ENCODE measurements at places on chromosomes 16 and 17.

DNA sequence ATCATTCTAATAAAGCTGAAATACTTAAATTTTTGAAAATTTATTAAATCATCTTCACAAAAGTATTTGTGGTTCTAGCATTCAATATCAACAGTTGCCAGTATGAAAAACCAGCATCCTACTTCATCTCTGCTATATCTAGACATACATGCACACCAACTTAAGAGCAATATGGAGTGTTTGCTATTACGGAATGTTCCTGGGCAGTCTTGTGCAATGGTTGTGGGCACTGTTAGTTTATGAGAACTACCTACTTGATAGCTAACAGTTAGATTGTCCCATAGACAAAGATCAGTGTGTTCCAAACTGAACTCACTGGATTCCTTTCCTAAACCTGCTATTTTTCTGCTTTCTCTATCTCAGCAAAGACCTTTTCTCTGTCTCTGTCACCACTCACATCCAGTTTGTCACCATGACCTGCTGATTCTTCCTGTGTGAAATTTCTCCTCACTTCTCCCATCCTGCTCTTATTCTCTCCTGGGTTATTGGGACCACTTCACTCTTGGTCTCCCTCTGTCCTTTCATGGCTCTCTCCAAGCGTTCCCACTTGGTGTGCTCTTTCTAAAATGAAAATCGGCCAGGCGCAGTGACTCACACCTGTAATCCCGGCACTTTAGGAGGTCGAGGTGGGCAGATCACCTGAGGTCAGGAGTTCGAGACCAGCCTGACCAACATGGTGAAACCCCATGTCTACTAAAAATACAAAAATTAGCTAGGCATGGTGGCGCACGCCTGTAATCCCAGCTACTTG lies 27.7 kb downstream of the CNTROB start:
- no peak for DNase-seq

DNA sequence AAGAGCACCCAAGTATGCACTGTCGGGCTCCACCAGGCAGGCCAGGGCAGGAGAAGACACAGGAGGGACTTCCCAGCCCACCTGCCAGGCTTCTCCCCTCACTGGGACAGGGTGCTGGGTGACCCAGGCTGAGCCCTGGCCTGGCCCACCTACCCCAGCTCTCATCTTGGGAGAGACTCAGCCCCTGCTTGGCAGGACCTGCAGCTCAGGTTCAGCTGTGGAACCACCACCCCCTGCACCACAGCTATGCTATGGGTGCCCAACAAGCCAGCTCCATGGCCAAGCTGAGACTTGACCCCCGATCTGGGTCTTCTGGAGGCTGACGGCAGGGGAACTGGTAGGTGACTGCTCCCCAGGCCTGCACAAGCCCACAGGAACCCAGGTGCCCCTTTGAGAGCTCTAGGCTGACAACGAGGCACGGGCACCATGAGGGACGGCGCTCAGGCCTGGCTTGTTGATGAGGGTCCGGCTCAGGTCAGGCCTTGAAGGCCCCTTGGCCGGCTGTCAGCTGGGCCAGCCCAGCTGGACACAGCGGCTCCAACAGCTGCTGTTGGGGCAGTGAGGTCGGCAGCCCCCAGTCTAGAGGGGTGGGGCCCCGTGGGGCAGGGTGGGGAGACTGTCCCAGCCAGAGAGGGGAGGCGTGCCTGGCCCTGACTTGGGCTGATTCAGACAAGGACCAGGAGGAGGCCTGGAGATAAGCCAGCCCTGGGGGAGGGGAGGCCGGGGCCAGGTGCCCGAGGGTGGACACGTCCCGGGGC lies 4.6 kb downstream of the RPUSD1 start:
- DNase-seq: no peak

DNA sequence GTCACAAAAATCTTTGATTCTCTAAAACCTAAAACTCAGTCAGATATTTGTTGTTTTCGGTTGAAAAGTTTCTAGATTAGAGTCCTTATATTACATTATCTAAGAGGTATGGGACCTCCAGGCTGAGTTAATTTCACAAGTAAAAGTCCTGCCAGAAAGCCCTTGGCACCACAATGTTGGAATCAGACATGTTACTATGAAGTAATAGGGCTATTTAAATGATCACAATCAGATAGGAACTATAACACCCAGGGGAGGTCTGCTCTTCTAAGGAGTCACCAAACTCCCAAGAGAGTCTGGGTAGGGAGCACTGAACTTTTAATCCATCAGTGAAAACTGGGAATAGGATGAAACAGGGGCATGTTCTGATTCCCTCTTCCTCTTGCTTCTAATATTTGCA lies 54.2 kb downstream of the WIPI1 start:
- no peak for DNase-seq

GRCh38 chr16:2954656-2955381 lies 9.3 kb upstream of the KREMEN2 start:
- DNase-seq: no peak

DNA sequence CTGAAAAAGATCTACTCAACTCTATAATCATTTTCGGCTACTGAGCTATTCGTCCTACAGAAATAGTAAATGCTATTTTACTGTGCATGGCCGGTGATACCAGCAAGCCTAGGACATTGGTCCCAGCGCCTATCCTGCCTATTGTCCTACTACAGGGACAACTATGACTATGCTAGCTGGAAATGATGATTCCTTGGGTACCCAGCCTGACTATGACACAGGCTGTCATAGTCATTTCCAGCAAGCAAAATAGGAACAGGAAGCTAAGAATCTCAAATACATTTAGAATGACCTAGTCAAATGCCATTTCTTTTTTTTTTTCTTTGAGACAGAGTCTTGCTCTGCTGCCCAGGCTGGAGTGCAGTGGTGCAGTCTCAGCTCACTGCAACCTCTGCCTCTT lies 33.7 kb upstream of the HSBP1 start:
- DNase-seq: no peak

GRCh38 chr17:34637548-34638525 lies 58.5 kb downstream of the TMEM132E start:
- peak; percentile 80 for DNase-seq

DNA sequence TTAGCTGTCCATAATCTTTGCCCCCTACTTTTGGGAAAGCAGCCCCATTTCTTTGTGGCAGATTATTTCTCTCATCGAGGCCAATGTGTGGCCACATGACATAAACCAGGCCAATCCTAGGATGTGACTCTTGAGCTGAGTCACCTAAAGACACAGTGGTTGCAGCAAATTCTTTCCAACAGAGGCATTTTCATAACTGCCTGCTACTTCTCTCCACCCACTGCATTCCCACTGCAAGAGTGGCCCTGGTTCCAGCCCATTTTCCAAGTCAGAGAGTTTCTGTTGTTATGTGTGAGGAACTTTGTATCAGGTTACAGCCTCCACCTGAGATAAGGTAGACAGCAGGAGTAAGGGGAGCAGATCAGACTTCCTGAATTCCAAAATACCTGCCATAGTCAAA lies 195.2 kb downstream of the RGS9 start:
- no peak for DNase-seq

GRCh38 chr16:77409311-77409710 lies 25.5 kb downstream of the ADAMTS18 start:
- DNase-seq: no peak

DNA sequence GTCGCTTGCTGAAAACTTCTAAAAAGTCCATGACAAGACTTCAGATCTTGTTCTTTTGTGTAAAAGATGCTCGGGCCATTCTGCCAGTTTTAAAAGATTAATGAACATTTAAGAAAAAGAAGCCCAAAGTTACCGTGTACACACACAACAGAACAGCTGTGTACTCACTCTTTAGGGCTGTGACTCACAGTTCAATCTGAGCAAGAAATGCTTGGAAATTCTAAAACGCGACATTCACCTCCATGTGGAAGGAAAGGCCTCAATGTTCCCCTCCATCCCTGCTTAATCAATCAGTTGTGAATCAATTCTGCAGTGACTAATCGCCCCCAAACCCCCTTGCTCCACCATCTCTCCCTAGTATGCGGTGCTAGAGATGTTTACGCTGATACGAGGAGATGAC lies 609.9 kb upstream of the SALL1 start:
- no peak for DNase-seq

DNA sequence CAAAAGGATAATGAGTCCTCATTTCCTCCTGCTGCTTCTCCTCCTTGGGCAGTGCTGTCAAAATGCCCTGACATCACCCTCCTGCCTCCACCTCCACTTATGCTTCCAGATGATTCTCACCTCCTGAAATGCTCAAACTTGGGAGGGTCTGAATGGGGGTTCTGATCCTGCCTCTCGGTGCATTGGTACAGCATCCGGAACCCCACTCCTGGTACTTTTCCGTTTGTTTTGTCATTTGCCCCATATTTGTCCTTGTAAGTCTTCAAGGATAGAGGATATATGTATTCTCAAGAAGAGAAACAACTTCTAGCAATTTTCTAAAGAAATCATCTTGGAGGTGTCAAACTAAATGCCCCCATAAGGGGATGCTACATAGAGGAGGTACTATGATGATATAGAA lies 148.3 kb downstream of the SHISA9 start:
- no peak for DNase-seq

DNA sequence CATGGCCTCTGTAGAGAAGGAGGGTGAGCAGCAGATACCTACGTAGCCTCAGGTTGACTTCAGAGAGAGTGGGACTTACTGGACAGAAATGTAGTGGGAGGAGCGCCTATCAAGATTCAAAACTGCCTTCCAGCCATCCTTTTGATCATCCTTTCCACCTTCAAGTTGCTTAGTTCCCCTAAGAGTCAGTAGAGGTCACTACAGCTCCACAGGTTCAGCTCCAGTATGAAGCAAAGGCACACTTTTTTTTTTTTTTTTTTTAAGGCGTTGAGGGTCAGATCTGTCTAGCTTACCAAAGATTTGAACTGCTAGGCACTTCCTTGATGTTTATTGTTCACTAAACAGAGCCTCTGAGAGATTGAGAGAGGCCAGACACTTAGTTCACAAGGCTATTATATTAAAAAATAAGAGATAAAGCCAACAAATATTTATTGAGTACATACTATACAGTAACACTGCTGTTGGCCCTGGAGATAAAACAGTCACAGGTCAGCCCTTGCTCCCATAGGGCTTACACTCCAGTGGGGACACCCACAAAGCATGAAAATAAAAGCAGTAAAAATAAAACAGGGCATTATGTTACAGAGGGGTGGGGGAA lies 3.1 kb downstream of the RNF227 start:
- DNase-seq: peak; percentile 85

DNA sequence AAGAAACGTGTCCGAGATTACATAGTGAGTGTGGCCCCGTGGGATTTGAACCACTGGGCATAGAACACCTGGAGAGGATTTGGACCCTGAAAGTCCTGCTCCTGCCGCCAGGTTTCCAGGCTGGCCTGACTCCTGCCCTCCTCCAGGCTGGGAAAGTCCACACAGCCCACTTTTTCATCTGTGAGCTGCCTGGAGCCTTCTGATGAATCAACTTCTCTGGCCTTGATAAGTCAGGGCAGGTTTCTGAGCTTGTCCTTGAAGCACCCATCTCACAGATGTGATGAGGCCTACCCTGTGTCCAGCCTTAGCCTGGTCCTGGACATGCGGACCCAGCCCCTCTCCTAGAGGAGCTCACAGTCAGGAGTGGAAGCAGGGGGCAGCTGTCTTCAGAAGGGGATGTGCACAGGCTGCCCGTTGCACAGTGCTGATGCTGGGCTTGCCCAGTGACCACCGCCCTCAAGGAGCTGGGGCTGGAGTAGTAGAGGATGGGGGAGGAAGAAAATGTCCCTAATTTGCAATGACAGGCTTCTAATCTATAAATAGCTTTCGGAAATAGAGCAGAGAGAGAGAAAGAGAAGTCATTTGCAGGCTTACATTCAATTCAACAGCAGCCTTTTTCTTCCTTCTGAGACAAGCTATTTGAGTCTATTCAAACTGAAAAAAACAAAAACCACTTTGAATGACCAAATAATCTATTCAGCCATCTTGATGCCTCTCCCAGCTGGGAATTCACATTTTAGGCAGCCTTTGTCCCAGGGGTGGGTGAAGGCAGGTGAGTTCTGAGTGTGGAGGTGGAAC lies 73.5 kb upstream of the DNAJA2 start:
- no peak for DNase-seq

DNA sequence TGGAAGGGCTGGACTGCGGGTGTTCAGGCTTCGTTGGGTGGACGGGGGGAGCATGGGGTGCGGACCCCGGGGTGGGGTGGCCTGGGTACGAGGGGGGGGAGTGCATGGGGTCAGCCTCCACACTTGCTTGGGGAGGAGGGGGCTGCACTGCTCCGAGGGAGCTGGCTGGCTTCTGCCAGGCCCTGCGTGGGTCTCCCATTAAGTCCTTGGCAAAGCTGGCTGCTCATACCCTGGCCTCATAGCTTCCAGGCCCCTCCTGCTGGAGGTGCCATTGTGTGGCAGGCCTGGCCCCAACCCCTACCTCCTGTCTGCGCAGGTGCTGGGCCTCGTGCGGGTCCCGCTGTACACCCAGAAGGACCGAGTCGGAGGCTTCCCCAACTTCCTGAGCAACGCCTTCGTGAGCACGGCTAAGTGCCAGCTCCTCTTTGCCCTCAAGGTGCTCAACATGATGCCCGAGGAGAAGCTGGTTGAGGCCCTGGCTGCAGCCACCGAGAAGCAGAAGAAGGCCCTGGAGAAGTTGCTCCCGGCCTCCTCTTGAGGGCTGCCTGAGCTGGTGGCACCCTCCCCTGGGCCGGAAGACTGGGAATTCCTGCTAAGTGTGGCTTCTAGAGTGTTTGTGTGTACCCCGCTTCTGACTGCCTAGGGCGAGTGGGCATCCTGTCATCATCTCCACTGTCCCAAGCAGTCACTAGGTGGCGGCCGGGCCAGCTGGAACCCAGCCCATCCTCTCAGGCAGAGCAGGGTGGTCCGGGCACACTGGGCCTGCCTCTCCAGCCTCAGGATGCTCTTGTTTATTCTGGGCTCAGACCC lies 1.5 kb downstream of the NUDT16L1 start:
- DNase-seq: no peak

DNA sequence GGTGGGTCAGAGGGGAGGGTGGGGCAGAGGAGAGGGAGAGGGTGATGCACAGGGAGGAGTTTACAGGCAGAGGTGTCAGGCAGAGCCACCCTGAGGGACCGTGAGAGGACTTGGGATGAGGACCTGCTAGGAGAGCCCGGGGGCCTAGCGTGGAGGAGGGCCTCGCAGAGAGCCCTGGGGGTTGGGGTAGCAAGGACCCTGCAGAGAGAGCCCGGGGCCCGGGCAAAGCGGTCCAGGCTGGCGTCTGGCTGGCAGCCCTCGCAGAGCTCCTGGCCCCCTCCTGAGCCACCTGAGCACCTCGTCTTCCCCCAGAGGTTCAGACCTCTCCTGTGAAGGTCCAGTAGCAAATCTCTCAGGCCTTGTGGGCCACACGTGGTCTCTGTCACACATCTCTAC lies 42.0 kb upstream of the ZNF469 start:
- DNase-seq: no peak

DNA sequence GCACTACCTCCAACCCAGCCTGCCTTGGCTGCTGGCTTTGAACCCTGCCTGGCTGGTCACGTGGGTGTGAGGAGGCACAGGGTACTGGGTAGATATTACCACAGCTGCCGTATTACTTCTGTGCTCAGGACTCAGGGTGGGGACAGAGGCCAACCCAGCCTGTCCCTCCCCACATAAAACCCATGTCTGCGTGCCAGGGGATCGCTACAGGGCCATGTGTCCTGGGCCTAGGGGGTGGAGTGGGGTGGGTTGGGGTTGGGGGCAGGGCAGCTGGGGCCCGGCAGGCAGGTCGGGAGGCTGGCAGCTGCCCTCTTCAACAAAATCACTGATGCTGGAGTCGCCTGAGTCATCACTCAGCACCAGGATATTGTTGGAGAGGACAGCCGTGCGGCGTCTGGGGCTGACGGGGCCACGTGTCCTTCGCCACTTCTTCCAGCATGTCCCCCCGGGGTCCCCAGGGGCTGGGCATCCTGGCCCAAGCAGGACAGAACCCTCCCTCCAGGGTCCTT lies 39.7 kb upstream of the PVALEF start:
- no peak for DNase-seq
